Activated CD4-positive, alpha-beta T cell treated with anti-CD3 and anti-CD28 coated beads, Interleukin-2, Interleukin-4, amounts not matched to agents 100 ng/mL and 50 ng/mL, durations not matched to agents 16 hours and 8 hours (primary cell): ENCODE measurements at places on chromosomes 16 and 17.

DNA sequence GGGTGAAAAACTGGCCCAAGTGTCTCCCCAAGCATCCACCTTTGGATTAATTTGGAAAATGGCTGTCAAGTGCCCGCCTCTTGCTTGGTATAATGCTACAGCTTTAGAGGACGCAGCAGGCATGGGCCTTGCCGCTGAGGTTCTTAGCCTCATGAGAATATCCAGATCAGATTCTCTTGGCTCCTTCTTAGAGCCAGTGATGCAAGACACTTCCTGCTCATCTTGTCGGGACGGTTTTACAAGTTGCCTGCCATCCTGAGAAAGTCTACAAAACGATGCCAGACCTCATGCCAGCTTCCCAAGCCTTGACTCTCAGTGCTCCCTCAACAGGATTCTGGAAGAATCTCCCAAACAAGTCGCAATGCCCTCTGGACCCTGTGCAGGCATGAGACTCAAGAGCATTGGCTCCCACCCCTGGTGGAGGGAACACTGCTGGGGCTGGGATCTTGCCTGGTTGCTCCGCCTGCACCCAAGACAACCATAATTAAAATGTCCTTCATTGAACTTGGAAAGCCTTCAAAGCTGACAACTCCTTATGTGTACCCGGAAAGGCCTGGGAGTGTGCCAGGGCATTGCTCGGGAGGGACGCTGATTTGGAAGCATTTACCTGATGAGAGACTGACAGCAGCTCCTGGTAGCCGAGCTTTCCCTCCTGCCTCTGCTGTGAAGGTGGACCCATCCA, 25.8 kb upstream of the STH start:
- no peak for DNase-seq

GRCh38 chr17:64277831-64278562, 14.9 kb upstream of the TEX2 start:
- DNase-seq = no peak

GRCh38 chr16:31273676-31274075, 13.9 kb downstream of the ITGAM start:
- no peak for DNase-seq

DNA sequence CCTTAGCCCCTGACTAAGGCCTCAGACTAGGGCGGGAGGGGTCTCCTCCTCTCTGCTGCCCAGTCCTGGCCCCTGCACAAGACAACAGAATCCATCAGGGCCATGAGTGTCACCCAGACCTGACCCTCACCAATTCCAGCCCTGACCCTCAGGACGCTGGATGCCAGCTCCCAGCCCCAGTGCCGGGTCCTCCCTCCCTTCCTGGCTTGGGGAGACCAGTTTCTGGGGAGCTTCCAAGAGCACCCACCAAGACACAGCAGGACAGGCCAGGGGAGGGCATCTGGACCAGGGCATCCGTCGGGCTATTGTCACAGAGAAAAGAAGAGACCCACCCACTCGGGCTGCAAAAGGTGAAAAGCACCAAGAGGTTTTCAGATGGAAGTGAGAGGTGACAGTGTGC, 12.7 kb downstream of the CES3 start:
- no peak for DNase-seq

DNA sequence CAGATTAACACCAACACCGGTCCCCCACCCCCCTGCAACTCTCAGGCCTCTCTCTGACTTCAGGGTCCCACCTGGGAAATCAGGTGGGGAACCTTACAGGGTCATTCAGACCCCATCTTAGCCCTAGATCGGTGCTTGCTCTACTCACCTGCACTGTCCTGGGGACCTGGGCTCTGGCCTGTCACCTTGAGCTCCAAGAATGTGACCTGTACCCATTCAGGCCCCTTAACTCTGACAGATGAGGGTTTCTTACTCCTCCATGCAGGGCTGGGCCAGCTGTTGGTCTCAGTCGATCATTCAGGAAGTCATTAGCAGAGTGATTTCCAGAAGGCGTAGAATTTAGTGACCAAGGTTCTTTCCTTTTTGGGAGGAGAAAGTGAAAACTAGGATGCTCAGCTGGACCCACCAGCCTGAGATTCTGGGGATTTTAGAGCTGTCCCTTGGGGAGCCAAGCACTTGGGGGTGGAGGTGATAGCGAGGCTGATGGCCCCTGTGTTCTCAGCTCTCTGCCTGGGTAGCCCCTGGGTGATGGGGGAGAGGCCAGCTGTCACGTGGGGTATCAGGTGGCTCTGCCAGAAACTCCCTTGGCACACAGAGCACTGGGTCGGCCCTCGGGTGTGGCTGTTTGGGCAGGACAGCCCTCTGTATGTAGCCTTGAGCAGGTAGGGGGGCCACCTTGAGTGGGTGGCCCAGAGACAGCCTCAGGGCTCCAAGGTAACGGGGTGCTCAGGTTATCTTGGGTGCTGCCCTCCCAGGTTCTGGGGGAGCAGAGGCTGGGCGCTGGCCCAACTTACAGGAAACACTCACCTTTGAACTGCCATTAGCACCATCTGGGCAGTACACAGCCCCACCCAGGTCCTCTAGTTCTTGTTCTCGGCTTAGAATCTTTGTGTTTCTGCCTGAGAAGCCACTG, 724 bp downstream of the MVP start:
- peak; percentile 54 for DNase-seq

GRCh38 chr17:32549559-32549958, 62.8 kb downstream of the CDK5R1 start:
- DNase-seq = no peak

- peak; percentile 55 for DNase-seq
These were observed 88.6 kb downstream of the USP31 start for GRCh38 chr16:23060458-23061320.

- DNase-seq = no peak
These were observed 2.6 kb downstream of the CANT1 start for GRCh38 chr17:79006794-79007503.

DNA sequence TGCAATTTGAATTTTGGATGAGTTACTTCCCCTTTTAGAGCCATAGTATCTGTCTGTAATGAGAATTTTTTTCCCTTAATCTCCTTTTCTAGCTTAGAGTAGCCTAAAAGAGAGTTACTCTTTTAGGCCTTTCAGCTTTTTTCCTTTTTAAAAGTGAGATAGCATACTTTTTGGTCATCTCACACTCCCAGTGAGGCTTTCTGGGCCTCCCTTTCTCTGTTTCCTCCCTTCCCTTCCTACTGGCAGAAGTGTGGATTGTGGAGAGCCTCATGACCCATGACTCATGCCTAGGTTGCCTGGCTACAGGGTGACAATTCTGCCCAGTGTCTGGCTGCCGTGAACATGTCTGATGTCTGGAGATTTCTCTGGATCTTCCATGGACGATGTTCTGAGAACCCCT, 15.2 kb downstream of the KRT23 start:
- no peak for DNase-seq

DNA sequence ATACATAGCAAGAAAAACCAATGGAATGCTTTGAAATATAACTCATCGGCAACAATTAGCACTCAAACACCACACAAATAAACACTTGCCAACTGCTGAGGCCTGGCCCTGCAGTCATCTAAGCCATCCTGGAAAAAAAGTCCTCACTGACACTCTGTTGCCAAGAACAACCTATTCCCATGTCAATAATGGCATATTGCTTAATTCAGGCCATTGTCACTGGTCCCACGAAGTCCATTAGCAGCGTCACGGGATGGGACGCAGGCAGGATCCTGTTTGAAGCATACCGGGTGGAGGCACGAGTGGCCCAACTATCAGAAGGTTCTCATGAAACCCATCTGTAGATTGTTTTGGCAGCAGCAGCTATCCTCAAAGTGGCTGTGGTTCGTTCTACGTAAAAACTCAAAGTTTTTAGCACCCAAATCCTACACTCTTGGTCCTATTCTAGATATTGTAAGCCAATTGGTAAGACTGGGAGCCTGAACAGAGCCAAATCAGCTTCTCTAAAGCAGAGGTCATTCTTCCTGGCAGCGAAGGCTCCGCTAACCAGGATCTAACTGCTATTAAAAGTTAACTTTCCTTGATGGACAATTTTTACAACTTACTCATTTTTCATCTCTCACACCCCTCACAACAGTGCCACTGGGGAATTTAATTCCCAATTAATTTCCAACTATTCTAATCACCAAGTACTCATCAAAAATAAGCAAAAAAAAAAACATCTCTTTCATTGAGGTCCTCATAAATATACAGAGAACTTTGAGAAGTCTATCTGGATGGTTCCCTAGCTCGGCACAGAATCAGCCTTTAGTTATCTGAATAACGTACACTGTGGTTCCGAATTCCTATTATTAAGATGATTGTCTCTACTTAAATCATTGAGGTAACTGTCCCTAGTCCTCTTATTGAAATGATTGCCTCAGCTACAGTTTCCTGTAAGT, 91.5 kb downstream of the ZFHX3 start:
- no peak for DNase-seq

- no peak for DNase-seq
These were observed 26.6 kb upstream of the SLC13A2 start for GRCh38 chr17:28446716-28447395.

- no peak for DNase-seq
These were observed 417.1 kb upstream of the SOX9 start for GRCh38 chr17:71703701-71704100.

DNA sequence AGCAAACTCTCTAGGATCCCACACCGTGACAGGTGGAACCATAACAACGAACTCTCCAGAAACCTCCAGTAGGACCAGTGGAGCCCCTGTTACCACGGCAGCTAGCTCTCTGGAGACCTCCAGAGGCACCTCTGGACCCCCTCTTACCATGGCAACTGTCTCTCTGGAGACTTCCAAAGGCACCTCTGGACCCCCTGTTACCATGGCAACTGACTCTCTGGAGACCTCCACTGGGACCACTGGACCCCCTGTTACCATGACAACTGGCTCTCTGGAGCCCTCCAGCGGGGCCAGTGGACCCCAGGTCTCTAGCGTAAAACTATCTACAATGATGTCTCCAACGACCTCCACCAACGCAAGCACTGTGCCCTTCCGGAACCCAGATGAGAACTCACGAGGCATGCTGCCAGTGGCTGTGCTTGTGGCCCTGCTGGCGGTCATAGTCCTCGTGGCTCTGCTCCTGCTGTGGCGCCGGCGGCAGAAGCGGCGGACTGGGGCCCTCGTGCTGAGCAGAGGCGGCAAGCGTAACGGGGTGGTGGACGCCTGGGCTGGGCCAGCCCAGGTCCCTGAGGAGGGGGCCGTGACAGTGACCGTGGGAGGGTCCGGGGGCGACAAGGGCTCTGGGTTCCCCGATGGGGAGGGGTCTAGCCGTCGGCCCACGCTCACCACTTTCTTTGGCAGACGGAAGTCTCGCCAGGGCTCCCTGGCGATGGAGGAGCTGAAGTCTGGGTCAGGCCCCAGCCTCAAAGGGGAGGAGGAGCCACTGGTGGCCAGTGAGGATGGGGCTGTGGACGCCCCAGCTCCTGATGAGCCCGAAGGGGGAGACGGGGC, 1.3 kb downstream of the SPN start:
- DNase-seq = peak; percentile 61
